Thymus (tissue), 14 donors: ENCODE measurements at places on chromosomes 6 and 20. TPM values are rescaled to one million over a fixed set of nuclear protein-coding genes. Genes with fewer than 3 reads are reported as not detected.

Gene SLC17A3
- polyA plus RNA-seq, result 0.09 TPM

Gene IL20RA
- polyA plus RNA-seq, result 3.4 TPM

Gene TMEM170B
- 1.7 TPM for polyA plus RNA-seq

DNA sequence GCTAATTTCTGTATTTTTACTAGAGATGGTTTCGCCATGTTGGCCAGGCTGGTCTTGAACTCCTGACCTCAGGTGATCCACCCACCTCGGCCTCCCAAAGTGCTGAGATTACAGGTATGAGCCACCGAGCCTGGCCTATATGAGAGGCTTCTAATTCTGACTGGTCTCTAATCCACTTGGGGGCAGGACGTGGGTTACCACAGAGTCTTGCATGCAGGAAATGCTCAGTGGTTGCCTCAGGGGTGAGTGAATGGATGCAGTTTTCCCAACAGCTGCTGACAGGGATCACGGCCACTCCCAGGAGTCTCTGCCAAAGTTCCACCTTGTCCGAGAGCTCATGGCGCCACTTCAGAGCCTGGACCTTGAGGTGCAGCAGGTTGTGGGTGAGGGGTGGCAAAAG lies 6.4 kb upstream of the FANCE start:
- no peak for DNase-seq

GRCh38 chr6:26471970-26472369 lies 14.2 kb downstream of the BTN2A1 start:
- DNase-seq, result no peak
